Activated naive CD4-positive, alpha-beta T cell (primary cell): ENCODE measurements at places on chromosomes 2 and 18.

DNA sequence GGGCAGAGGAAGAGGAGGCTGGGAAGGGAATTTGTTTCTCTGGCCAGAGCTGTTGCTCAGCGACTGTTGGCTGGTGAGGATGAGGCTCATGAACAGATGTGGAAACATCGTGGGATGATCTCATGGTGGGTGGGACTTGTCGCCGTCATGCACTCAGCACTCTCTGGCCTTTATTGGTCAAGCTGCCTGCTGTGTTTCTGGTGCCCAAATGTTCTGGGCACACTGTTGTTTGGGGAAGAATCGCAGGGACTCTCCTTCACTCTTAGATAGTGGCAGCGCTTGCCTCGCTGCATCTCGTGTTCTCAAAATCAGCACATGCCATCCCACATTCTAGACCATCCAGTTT lies 145.6 kb downstream of the AGAP1 start:
- no peak for DNase-seq

GRCh38 chr18:28267878-28268625 lies 91.1 kb upstream of the CDH2 start:
- no peak for DNase-seq

- DNase-seq = no peak
Observed at GRCh38 chr18:40109252-40110049, 1845.6 kb upstream of the PIK3C3 start.

DNA sequence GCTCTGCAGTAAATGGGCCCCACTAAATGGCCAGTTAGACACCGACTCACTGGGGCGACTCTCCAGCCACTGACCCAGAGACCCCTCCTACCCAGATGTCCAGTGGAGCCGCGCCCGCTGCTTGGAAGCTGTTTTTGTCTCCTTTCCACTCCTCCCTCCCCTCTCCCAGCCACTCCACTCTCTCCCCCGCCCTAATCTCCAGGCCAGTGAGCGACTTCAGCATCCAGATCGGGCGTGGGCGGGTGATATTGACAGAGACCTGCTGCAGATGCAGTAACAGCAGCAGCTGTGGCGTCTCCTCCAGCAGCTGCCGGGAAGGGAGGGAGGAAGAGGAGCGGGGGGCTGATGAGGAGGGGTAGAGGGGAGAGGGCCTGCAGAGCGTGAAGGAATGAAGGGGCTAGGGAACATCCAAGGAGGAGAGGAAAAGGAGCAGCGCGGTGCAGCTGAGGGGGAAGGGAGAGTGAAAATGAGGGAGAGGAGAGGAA lies at the start of gene SCN7A:
TSS of gene SCN7A (minus strand) at position 110 of the 485 bp plus-strand sequence. CDS start 16,553 bp downstream, outside the sequence.
- no peak for DNase-seq

- no peak for DNase-seq
Observed at GRCh38 chr2:69100220-69100723, 87.3 kb downstream of the ANTXR1 start.

GRCh38 chr2:63698786-63699548 lies 110.2 kb downstream of the MDH1 start:
- DNase-seq = no peak

- DNase-seq = no peak
Observed at GRCh38 chr18:44802508-44802907, 121.8 kb downstream of the SETBP1 start.

DNA sequence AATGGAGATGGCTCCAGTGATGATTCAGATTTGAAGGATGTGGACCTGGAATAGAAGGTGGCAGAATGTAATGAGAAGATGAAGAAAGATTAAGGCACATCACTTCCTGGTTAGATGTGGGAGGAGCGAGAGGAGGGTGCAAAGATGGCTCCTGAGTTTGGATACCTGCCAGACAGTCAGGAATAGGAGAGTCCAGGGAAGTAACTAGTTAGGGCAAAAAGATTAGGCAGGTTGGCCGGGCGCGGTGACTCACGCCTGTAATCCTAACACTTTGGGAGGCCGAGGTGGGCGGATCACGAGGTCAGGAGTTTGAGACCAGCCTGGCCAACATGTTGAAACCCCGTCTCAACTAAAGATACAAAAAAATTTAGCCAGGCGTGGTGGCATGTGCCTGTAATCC lies 5.6 kb downstream of the C2orf74 start:
- no peak for DNase-seq

DNA sequence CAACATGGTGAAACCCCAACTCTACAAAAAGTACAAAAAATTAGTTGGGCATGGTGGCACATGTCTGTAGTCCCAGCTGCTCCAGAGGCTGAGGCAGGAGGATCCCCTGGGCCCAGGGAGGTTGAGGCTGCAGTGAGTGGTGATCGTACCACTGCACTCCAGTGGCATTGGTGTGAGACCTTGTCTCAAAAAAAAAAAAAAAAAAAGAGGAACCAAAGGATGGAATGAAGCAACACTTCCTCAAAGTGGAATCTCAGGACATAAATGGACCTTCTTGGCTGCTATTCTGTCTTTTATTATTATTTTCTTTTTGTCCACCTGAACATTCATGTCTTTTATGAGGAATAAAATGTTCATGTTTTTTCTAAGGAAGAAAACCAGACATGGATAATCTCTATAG lies 13.7 kb downstream of the GEMIN6 start:
- DNase-seq = no peak

DNA sequence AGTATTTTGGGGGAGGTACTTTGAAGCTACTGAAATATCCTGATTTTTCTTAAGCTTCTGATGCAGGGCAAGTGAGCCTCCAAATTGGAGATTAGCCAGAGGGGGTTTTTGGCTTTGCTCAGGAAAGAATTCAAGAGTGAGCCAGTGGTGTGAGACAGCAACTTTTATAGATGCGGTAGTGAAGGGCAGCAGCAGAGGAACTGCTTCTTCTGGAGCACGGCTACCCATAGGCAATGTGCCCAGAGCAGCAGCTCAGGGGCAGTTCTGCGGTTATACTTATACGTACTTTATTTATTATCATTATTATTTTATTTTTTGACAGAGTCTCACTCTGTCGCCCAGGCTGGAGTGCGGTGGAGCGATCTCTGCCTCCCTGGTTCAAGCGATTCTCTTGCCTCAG lies 19.8 kb upstream of the NT5DC4 start:
- DNase-seq = no peak

GRCh38 chr2:25103287-25103871 lies 61.5 kb downstream of the EFR3B start:
- no peak for DNase-seq

- no peak for DNase-seq
Observed at GRCh38 chr2:224440988-224441387, 39.1 kb upstream of the FAM124B start.

- no peak for DNase-seq
Observed at GRCh38 chr2:235102896-235103295, 151.1 kb downstream of the SH3BP4 start.

GRCh38 chr2:148048475-148049221 lies 27.8 kb downstream of the MBD5 start:
- no peak for DNase-seq

GRCh38 chr2:173828189-173829142 lies 136.7 kb downstream of the SP3 start:
- DNase-seq = no peak

GRCh38 chr18:67731851-67732250 lies 215.3 kb upstream of the DSEL start:
- no peak for DNase-seq

- no peak for DNase-seq
Observed at GRCh38 chr2:238728330-238729260, 119.3 kb upstream of the TWIST2 start.

DNA sequence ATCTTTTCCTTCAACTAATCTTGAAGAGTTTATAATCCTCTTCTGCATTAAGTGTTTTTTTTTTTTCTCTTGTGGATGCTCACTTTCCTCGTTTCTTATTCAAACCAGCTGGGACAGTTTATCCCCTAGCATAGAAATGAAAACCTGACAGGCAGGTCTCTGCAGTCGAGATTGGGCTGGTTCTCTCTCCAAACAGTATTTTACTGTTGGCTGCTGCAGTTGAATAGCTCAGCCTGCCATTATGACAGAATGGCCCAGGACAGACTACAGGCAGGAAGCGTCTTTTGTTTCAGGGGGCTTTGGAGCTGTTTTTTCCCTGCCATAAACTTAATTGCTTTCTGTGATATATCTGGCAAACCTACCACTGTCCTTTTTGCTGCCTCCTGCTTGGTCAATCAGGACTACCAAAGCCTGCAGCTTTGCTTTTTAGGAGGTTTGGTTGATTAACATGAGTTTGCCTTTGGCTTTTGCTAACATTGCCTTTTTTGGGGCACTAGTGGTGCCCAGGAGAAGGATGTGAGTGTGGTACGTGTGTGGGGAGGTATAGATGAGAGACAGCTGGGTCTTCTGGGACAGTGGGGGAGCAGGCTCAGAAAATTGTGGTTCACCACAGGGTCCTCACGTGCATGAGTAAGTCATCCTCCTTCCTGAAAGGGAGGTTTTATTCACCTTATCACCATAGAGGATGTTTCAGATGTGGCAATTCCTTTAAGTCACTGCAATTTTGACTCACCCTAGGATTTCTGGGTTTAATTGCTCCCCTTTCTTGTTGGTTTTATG lies 128.7 kb downstream of the LYPD6B start:
- DNase-seq = no peak

DNA sequence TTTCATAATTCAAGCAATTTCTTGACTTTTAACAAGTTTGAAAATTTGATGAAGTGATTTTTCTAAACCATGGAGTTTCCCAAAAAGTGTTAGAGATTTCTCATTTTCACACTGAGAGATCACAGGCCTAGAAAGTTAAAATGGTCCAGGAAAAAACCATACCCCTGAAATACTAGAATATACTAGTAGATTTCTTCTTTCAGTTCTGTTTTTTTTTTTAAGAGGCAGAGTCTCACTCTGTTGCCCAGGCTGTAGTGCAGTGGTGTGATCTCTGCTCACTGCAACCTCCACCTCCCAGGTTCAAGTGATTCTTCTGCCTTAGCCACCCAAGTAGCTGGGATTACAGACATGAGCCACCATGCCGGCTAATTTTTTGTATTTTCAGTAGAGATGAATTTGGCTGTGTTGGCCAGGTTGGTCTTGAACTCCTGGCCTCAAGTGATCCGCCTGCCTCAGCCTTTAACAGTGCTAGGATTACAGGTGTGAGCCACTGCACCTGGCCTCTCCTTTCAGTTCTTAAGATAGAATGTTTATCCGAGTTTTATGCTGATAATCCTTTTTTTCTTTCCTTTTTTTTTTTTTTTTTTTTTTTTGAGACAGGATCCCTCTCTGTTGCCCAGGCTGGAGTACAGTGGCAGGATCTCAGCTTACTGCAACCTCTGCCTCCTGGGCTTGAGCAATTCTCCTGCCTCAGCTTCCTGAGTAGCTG lies 14.4 kb downstream of the MTHFD2 start:
- DNase-seq = no peak

GRCh38 chr18:48540251-48541025 lies 1.6 kb downstream of the CTIF start:
- peak; percentile 13 for DNase-seq

GRCh38 chr2:54561010-54561409 lies 104.9 kb downstream of the SPTBN1 start:
- DNase-seq = no peak

- DNase-seq = no peak
Observed at GRCh38 chr2:77009307-77009706, 512.9 kb downstream of the LRRTM4 start.

- DNase-seq = no peak
Observed at GRCh38 chr2:28665041-28665704, 86.5 kb upstream of the PPP1CB start.

DNA sequence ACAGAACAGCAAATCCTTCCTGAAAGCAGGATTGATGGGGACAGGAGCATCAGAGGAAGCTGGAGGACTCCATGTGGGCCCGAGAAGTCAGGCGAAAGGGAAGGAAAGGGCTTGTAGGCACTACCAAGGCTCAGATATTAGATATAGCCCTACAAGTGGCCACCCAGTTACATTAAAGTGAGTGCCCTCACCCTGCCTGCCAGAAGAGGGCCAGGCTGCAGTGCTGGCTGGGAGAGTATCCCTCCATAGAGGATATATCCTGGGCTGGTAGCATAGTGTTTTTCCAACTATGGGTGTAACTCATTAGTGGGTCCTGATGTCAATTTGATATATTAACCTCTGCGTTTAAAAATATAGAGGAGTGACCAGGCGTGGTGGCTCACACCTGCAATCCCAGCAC lies 285.2 kb downstream of the MYCN start:
- DNase-seq = no peak

DNA sequence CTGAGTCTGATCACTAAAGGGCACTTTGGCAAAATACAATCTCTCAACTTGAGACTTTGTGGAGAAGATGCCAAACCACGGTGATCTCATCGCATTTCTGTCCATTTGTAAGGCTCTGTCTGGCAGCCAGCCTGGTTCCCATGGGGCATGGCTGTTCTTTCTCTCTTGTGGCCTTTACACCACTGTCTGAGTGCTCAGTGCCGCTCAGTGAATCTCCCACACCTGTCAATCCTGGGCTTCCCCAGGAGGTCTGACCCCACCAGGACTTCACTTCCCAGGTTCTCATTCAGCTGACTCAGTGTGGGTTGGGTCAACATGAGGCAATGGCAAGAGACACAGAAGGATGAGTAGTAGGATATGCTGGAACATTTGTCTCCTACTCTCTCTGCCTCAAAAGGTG lies 96.8 kb upstream of the TRIB2 start:
- no peak for DNase-seq

DNA sequence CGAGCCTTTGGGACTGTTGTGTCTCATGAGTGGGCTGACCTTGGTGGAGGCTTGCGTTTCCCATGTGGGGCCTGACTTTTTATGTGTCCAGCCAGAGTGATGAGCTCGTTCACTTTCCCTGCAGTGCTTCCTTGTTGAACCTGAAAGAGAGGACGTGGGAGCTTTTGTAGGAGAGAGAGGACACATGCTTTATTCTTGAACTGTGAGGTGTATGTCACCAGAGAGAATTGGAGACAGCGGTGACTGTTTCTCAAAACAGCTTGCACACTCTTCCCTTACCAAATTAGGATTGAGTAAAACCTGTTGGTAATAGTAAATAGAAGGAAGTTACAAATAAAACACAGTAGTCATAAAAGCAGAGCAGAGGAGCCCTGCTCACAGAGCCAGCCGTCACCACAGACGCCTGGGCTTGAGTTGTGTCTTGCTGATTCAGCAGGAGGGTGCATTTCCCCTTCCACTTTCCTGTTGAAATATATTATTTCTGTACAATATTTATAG lies 60.7 kb downstream of the INPP4A start:
- no peak for DNase-seq

- no peak for DNase-seq
Observed at GRCh38 chr2:196166876-196167275, 4.5 kb downstream of the STK17B start.

DNA sequence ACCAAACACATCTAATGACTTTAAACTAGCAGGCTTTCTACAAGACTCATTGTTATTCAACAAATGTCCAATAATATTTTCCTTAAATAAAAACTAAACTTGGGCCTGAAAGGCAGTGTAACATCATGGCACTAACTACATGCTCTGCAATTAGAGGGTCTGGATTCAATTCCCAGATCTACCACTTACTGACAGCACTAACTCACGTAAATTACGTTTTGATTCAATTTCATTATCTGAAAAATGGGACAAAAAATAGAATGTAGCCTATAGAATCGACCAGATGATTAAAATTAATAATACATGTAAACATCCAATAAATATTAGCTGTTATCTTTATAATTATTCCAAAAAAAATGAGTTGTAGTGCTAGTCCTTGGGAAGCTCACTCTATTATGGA lies 98.0 kb upstream of the DDX18 start:
- no peak for DNase-seq
